ENCODE measurements at places on chromosomes 5 and 9. TPM values are rescaled to one million over a fixed set of nuclear protein-coding genes. Genes with fewer than 3 reads are reported as not detected.

Gene NOXA1
- total RNA-seq = 0.55 TPM

Gene PCDHGB6
- total RNA-seq = 3.4 TPM

Gene NRARP
- total RNA-seq = 35.4 TPM

Gene ADAMTSL2
- total RNA-seq = 0.69 TPM

Gene BTNL8
- 0.48 TPM for total RNA-seq

Gene DNLZ
- 17.9 TPM for total RNA-seq

Gene ALDOB
- not detected for total RNA-seq

Gene FLT4
- 7.7 TPM for total RNA-seq

Gene FOXD4L3
- total RNA-seq = not detected

Gene SLC4A9
- 0.15 TPM for total RNA-seq

All from H1 (cell line).